ENCODE measurements at places on chromosomes 7 and 10.

DNA sequence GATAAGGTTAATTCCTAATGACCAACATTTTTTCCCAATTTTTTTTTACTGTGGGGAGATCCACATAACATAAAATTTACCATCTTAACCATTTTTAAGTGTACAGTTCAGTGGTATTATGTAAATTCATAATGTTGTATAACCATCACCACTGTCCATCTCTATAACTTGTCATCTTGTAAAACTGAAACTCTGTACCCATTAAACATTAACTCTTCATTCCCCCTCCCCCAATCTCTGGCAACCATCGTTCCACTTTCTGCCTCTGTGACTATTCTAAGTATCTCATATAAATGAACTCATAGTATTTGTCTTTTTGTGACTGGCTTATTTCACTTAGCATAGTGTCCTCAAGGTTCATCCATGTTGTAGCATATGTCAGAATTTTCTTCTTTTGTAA is 46.0 kb upstream of the HPS1 start:
- no peak for DNase-seq

GRCh38 chr10:10078446-10078845 is 939.2 kb upstream of the CELF2 start:
- no peak for DNase-seq

DNA sequence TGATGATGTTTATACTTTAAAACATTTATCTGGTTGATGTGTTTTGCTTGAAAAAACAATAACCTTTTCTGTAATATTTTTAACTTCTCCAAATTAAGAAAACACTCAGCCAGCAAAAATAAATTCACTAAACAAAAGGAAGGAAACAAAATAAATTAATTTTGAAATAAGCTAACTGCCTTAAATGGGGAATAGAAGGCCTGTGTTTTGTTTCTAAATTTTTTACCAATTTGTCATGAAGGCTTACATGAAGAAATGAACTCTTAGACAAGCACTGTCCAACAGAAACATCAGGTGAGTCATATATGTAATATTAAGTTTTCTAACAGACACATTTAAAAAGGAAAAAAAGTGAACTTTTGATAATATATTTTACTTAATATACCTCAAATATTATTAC is 68.5 kb downstream of the LRRN3 start:
- no peak for DNase-seq

DNA sequence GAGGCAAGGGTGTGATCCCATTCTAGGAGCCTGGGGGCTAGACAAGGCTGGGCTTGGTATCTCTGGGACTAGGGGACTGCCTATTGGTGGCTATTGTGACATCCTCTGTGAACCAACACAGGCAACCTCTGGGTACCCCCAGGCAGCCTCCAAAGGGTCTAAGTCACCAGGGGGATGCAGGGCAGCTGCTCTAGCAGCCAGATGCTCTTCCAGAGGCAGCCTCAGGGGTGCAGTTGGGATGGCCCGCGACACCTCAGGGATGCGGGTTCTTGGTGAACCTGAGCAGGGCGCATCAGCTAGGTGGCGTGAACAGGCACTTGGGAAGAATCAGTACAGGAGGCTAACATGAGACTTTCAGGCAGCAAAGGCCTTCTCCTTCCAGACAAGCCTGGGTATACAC is 1.6 kb upstream of the TMEM120A start:
- DNase-seq = no peak

GRCh38 chr10:90871279-90871765 is 452 bp upstream of the RPP30 start:
- DNase-seq = peak; percentile 29

GRCh38 chr7:117592011-117592635 is 112.3 kb downstream of the CFTR start:
- no peak for DNase-seq

DNA sequence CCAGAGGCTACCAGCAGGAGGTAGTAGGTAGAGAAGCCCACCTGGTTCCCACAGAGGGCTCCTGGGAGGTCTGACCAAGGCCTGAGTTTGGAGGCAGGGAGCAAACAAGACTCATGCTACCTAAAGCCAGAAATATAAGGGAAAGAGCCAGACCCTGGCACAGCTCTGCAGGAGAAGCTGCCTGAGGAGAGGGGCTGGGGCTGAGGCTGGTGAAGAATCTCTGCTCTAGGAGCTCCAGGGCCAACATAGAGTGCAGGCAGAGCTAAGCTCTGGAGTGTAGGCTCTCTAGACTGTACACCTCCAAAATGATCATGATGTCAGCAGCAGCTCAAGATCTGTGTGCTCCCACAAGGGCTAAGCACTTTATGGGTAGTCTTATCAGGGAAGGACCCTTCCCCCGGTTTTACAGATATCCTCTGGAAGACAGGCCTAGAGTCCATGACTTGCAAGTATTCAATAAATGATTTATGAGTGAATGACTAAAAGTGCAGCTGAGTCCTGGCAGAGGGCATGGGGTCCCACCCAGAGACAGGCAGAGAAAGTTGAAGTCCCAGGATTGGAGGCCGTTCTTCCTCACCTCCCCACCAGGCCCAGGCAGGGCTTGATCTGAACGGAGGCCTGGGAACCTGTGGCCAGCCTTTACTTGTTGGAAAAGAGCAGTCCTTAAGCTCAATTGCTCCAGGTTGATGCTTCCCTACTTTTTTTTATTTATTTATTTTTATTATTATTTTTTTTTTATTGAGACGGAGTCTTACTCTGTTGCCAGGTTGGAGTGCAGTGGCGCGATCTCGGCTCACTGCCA is 71.5 kb upstream of the LRRC4 start:
- no peak for DNase-seq

GRCh38 chr10:106992055-106992454 is 172.5 kb downstream of the SORCS1 start:
- no peak for DNase-seq

GRCh38 chr10:25805986-25806385 is 128.0 kb upstream of the MYO3A start:
- DNase-seq = no peak

DNA sequence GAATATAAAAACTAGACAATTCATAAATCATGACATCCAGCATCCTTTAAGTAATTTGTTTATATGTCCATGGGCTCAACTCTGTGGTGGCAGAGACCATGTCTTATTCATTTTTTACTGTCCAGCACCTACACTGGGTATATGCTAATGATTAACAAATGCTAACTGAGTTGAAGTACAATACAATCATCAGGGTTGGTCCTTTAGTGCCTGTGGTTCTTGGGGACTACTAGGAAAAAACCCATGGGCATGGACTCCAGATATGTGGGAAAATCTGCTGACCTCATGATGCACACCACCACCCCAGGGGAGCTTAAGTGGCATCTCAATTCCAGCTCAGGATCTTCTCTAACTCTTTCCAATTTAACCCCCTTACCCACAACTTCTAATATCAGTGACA is 85.3 kb upstream of the YAE1 start:
- no peak for DNase-seq

All from activated T-cell treated with anti-CD3 and anti-CD28 coated beads, Interleukin-2, amount 50 U/mL, for 1 hour (primary cell).